Stimulated activated naive CD4-positive, alpha-beta T cell treated with Interleukin-2 at 50 U/mL for 16 hours (primary cell): ENCODE measurements at places on chromosomes 1 and 21.

GRCh38 chr1:241677201-241677600, 25.1 kb downstream of the WDR64 start:
- DNase-seq = no peak

GRCh38 chr1:15384301-15384901, 25.3 kb upstream of the EFHD2 start:
- DNase-seq = no peak

- DNase-seq = no peak
Measured at GRCh38 chr1:86197206-86197855, 40.8 kb upstream of the COL24A1 start.

GRCh38 chr21:43819511-43820405, 30.4 kb downstream of the RRP1 start:
- DNase-seq = no peak

DNA sequence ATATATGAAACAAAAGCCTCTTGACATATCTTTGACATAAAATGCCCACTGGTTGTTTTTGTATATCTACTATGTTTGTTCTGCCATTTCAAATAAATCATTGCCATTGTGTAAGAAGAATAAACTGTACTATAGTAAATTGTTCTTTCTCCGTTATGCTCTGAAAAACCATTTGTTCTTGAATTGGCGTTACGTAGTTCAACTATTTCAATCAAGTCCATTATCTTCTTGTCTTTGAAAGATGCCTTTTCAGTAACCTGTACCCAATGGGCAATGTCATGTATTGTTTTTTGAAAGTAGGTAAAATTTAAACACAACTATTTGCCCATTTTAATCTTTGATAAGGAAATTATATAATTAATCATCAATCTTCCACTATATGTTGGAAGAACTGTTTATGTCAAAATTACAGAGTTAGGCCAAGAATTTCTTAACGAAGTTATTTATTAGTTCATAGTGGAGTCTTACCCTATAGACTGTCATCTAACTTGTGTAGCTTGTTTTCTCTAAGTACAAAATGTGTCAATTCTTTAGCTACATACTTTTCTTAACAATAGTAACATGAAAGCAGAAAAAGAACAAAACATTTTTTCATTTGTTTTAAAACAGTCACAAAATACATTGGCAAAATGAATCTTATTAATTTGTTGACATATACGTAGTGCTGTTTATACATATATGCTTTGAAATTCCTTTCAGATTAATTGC, 294.8 kb downstream of the PTPRC start:
- DNase-seq = no peak

GRCh38 chr1:117398957-117399356, 31.7 kb downstream of the MAN1A2 start:
- DNase-seq = no peak
